ENCODE measurements at places on chromosomes 2 and 18.

GRCh38 chr2:30933496-30933895, 126.2 kb upstream of the CAPN13 start:
- no peak for DNase-seq

DNA sequence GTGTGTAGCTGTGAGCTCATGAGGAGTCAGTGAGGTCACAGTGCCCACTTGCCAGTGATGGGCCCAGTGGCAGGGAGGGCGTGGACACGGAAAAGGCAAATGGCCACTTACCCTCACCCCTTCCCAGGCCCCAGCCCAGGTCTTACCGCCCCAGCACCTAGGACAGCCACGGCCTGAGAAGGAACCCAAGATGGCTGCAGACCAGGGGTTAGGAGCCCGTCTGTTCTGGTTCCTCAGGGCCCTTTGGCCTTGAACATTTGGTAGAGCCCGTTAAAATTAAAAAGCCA, 74.1 kb downstream of the EMX1 start:
- DNase-seq = no peak

- no peak for DNase-seq
Measured at GRCh38 chr18:61443081-61443725, 110.0 kb downstream of the CDH20 start.

- no peak for DNase-seq
Measured at GRCh38 chr18:23523429-23524212, 20.3 kb downstream of the RMC1 start.

GRCh38 chr2:156329031-156329926, 3.2 kb downstream of the NR4A2 start:
- DNase-seq = no peak

GRCh38 chr2:23568626-23569190, 183.7 kb downstream of the KLHL29 start:
- DNase-seq = no peak

DNA sequence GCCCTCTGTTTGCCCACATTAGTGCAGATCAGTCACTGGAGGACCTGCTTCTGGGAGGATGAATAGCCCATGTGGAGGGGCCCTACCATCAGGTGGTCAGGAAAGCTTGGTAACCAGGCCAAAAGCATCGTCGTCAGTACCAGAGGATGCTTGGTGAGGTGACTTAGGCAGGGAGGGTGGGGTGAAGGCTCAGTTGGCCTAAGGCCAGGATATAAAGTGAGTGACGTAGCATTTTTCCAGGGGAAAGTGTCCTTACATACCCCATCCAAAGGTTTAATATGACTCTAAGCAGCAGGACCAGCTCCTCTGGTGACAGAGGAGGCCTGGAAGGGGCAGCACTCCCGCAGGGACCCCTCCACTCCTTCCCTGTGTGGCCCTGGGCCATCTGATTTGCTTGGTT, 27.7 kb upstream of the DNMT3A start:
- no peak for DNase-seq

- no peak for DNase-seq
Measured at GRCh38 chr2:79721966-79722365, 209.1 kb downstream of the CTNNA2 start.

DNA sequence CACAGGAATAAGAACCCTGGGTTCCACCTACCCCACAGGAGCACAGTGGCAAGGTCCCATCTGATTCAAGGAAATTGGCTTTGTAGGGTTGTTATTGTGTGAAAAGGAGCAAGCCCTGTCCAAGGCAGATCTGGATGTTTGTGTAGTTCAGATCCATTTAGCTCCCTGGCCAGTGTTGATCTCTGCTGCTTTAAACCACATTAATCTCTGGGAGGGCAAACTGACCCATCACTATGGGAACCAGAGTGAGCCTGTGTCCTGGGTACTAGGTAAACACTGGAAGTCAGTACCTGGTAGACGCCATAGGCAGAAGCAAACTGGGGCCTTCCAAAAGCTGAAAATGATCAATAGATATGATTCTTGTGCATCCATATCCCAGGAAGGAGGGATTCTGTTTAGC, 271.5 kb upstream of the EPAS1 start:
- no peak for DNase-seq

DNA sequence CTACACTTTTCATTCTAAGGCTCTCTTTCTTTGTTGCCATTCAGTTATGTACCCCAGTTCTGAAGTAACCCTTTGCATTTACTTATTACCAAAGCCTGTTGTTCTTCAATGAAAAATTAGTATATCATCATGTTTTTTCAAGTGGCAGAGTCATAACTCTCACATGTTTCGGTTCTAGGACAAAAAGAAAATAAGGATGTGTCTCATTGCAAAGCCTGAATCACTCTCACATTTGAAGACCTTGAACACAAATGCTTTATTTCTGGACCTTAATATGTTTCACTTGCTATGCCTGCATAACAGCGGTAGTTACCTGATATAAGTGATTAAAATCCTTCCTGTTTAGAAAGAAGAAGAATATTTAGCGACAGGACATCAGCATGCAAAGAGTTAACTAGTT, 49.1 kb downstream of the ZEB2 start:
- DNase-seq = no peak
